Stimulated activated naive CD8-positive, alpha-beta T cell treated with anti-CD3 and anti-CD28 coated beads, Interleukin-15, amount 100 ng/mL, for 72 hours (primary cell): ENCODE measurements at places on chromosomes 4 and X.

GRCh38 chr4:38891051-38891983 lies 23.7 kb downstream of the FAM114A1 start:
- no peak for DNase-seq

DNA sequence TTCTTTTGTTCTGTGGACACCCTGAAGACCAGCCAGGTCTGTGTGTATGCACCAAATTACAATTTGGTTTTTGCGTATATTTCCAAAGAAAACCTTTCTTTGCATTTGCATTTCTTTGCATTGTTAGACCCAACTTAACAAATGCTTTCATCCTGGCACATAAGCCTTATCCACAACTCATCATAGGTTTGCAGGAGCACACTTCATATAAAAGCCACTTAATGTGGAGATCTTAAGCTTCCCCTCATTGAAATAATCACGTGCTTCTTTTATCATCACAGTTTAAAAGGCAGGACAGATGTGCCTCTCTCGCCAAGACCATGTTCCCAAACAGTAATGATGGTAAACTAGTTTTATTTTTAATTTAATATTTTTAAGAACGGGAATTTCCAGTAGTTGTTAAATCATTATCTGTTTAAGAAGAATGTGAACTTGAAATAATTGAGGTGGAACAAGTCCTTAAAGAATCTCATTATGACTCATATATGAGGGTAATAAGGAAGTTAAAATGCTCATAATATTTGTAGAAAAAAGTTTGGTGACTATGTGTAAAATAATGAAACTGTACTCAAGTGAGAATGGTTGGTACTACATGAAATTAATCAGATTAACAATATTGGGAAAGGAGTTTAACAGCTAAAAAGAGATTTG lies 65.5 kb downstream of the GLRA3 start:
- no peak for DNase-seq

GRCh38 chrX:24862343-24862742 lies 153.4 kb downstream of the ARX start:
- no peak for DNase-seq

GRCh38 chrX:10847333-10847732 lies 226.9 kb upstream of the MID1 start:
- no peak for DNase-seq

GRCh38 chr4:92012899-92013867 lies 290.6 kb upstream of the GRID2 start:
- DNase-seq = no peak
